Stimulated activated CD4-positive, alpha-beta T cell treated with anti-CD3 and anti-CD28 coated beads, Interleukin-1b, Interleukin-23, amount 100 ng/mL, for 4 hours (primary cell): ENCODE measurements at places on chromosomes 2 and 18.

DNA sequence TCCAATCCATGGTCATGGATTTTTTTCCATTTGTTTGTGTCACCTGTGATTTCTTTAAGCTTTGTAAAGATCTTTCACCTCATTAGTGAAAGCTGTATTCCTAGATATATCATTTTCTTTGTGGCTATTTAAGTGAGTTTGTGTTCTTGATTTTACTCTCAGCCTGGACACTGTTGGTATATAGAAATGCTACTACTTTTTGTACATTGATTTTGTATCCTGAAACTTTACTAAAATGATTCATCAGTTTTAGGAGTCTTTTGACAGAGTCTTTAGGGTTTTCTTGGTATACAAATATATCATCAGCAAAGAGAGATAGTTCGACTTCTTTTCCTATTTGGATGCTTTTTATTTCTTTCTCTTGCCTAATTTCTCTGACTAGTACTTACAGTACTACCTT, 12.3 kb downstream of the GKN2 start:
- no peak for DNase-seq

DNA sequence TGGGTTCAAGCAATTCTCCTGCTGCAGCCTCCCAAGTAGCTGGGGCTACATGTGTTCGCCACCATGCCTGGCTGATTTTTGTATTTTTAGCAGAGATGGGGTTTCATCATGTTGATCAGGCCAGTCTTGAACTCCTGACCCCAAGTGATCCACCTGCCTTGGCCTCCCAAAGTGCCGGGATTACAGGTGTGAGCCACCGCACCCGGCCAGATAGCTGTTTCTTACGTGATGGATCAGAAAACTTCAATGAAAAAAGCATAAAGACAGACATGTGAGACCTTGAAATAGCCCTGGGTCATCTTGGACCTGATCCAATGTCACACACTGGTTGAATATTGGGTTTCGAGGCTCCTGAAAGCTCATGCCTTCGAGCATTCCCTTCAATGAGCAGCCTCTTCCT, 66.7 kb upstream of the RTN4 start:
- no peak for DNase-seq

DNA sequence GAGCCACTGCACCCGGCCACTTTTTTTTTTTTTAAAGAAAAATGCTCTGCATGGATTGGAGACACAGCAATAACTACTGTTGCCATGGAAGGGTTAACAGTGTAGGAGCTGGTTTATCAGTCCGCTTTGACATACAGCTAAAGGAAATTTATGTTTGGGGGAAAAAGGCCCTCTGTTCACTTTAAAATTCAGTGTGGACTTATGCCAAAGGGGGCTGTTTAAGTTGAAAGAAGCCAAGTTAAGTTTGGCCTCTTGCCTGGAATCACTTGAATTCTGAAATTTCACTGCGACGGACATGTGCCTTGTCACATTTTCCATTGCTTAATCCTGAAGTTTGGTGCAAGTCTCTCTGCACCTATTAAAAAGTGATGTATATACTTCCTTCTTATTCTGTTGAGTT, 3.1 kb downstream of the KCNE4 start:
- no peak for DNase-seq

- no peak for DNase-seq
Measured at GRCh38 chr2:11867926-11868325, 121.5 kb downstream of the LPIN1 start.

GRCh38 chr2:40244675-40245074, 207.2 kb downstream of the SLC8A1 start:
- DNase-seq: no peak

DNA sequence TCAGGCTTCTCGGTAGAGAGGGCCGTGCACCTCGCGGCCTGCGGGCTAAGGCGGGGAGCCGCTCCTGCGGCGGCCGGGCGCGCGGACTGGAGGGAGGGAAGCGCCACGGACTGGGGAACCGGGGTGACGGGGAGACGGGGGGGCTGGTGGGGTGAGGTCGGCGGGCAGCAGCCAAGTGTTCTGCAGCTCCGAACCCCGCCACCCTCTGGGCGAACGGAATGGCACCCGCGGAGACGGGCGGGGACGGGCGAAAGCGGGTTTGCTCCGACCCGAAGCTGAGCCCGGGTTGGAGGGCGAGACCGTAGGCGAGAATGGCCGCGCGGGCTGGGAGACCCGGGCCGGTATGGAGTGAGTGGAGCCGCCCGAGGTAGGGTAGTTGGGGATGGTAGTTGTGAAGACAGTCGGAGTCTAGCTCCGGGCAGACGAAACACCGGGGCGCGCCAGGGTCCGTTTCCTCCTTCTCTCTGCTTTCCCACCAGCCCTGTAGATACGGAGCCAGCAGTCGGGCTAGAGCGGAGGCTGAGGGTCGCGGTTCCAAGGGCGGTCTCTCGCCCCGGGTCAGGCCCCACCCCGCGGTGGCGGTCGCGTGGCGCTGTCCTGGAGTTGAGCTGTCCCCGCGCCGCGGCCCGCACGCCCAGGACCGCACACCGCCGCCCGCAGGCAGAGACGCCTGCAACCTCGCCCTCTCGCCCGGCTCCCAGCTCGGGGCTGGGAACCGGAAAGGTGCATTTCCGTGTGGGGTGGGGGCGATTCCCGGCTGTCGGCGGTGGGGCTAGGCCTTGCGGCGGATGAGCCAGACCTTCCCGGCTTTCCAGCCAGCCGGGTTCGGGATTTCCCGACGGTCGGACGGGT, 160.3 kb upstream of the SIX2 start:
- no peak for DNase-seq

DNA sequence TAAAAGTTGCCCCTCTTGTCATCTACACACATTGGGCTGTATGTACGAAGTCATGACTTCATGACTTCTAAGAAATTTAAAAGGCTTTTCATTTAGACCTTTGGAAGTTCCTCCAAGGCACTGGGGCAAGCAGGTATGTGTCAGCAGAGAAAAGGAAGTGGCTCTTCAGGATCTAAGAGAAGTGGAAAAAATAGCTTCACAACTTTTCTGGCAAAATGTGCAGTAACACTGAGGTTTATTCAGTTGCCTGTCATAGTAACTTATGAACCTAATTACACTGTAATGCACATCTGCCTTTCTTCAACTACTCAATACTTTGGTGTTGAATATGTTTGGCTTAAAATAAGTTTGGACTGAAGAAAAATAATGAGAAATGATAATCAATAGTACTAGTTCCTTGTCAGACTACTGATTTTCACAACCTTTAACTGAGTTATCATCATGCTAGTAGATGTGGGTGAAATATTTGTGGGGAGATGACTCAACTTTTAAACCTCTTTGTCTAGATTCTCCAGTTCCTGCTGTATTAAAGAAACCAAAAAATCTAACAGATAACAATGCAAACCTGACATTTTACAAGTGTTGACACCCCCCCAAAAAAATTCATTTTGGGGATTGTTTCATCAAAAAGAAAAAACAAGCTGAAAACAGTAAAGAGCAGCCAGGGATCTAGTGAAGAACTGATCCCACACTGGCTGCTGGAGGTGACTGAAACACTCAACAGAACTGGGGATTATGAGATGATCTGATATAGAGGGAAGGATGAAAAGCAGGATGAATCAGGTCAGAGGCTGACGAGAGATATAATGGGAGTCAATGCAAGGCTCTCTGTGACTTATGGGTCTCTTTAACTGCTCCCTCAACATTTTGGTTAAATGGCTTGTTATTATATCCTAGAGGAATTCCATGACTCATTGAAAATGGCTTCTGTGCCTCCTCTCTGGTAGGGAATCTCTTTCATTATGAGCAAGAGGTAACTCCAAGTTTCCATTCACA, 84.6 kb downstream of the COLEC12 start:
- no peak for DNase-seq

DNA sequence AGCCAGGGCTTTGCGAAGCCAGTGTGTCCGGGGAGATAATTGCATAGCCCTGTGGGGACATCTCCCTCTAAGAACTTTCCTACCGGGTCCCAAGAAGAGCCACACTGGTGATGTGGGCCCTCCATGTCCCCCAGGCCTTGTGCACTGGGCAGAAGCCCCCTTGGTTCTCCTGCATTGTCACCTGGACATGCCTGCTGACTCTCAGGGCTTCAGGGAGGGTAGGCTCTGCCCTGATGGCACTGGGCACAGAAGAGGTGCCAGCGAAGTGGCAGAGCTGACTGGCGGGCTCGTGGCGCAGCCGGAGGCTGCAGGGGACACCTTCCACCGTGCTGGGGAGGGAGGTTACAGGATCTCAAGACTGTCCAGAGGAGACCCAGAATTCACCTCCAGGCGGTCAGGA, 28.3 kb downstream of the GLI2 start:
- DNase-seq: no peak

DNA sequence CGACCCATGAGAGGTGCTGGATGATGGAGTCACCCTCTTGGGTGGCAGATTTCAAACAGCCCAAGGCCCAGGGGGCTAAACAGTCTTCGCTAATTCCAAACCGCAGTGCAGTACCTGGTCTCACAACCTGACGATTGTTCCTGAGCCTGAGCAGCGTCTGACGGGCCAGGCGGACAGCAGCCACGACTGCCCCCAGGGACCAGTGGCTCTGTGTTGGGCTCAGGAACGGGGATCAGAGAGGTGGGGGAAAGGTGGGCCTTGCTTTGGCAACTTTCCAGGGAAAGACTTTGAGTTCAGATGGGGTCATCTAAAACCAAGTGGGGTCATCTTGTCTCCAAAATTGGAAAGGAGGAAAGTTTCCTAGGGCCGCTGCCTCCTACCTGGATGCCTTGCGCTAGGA, 492 bp downstream of the COLEC11 start:
- no peak for DNase-seq

DNA sequence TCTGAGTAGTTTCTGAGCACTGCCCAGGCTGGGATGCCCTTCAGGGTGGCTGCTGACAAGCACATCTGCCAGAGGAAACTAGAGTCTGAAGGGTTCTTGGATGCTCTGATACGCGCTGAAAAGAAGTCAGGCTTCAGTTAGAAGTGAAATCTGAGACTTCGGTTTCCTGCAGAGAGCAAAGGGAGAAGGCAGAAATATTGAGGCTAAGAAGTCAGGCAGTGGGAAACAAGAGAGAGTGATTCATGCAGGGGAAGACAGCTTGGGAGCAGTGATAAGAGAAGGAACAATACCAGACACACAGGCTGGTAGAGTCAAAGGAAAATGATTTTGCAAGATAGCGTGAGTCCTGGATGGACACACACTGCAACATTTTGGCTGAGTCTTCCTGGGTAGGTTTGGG, 51.0 kb upstream of the BOD1L2 start:
- no peak for DNase-seq

DNA sequence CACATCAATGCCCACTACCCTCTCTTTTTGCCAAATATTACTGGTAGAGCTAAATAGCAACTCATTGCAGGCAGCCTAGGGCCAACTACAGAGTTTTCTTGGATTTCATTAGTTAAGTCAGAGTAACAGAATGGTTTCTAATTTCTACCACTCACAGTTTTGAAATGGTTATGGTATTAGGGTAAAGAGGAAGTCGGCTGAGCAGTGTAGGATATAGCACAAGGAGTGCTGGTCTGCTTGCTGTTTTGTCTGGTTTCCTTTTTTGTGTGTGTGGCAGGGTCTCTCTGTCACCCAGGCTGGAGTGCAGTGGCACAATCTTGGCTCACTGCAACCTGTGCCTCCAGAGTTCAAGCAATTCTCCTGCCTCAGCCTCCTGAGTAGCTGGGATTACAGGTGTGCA, 289.2 kb upstream of the CCDC68 start:
- DNase-seq: no peak

DNA sequence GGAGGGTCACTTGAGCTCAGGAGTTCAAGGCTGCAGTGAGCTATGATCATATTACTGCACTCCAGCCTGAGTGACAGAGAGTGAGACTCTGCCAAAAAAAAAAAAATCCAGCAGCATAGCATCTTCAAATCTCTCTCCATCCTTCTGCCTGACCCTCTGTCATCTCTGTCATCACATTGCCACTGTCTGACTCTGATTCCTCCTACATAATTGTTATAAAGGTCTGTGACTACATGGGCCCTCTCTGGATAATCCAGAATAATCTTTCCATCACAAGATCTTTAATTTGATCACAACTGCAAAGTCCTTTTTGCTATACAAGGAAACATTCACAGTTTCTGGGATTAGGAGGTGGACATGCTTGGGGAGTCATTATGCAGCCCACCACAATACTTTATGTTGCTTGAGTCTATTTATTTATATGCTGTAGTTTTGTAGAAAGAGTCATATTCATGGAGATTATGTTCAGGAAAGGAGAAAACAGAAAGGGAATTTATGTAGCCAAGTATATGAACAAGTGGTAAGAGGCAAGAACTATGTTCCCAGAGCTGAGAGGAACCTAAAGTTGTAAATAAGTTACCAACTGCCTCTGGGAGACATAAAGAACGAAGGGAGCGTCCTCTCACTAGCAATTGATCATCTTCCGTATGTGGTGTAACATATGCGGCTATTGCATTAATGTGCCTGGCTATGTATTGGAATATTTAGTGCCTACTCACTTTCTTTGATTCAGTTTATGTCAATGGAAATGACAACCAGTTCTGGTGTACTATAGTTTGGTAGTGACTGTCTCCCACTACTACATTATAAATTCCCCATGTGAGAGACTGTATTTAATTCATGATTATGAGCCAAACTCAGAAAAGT, 21.5 kb downstream of the RND3 start:
- DNase-seq: no peak

DNA sequence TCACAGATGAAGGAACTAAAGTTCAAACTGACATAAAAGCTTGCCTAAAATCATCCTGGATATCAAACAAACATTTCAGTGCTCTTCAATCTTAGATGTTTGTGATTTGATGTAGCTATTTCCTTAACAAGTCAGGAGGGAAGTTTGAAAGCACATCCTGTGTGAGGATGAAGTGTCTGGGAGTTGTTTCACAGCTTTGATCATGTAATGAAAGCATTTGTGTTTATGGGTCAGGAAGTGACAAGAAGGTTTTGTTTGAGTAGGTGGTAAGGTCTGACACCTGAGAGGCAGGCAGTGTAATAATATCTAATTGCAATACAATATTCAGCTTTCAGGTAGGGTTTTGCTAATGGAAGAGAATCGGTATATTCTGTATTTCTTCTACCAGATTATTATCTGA, 26.0 kb upstream of the CSRNP3 start:
- DNase-seq: no peak

DNA sequence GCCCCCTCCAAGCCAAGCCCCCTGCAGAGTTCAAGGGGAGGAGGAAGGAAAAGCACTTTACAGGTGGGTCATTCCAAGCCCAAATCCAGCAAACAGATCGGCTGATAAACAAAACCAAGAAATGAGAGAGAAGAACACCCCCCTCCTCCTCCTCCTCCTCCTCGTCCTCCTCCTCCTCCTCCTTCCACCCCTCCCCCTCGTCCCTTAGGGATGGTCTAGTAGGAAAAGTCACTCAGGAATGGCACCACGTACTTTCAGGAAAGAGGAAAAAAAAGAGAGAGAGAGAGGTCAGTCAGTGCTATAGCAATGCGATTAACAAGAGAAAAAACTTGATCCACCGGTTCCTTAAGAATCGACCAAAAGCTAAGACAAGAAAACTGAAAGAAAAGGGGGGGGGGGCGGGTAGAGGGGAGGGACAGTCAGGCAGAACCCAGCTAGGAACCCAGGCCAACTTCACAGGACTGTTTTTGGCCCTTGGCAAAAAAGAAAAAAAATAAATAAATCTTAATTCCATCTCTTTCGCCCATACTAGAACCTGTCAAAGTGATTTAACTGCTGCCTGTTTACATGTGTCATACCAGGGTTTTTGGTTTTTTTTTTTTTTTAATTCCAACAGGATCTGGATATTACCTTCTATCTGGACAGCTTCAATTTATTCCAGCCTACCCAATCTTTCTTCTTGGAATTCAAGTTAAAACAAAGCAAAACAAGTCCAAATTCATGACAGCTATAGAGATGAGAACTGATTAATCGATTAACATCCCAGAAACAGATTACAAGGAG, 906 bp downstream of the IKZF2 start:
- DNase-seq: no peak

- no peak for DNase-seq
Measured at GRCh38 chr2:148616662-148617061, 27.9 kb upstream of the EPC2 start.

GRCh38 chr2:32752205-32752604, 124.4 kb downstream of the TTC27 start:
- DNase-seq: no peak
